ENCODE measurements at places on chromosomes 12 and 14.

GRCh38 chr12:62146318-62146717 lies 113.9 kb upstream of the USP15 start:
- no peak for DNase-seq

- peak; percentile 58 for DNase-seq
Observed at GRCh38 chr12:114302606-114303315, 103.2 kb downstream of the TBX5 start.

DNA sequence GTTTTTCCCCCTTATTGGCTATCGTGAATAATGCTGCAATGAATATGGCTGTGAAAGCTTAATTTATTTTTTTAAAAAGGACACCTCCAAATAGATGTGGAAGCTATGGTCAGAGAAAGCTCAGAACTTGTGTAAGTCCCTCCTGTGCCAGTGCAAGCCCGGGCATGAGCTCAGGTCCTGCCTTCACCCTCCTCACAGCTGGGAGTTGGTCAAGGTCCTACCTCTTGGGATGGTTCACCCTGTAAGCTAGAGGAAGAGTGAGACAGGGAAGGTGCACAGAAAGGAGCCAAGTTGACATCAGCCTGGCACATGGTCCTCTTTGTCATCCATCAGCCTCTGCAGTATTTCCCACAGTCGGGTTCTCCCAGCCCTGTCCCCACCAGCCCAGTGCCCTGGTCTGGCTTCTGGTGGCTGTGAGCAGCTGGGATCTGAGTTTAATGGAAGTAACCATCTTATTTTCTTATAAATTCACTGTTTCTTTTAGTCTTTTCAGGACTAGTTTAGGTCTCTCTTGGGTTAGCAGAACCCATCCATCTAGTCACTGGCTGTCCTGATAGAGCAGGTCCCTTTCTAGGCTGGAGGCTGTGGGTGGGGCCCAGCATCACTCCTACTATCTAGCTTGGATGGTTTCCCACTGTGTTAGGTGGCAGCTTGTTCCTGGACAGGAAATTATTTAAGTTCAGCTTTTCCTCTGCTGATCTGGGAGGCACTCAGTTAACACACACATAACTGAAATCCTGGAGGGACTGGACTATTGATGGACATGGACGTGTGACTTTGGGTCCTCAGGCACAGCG lies 11.8 kb upstream of the PLEKHG3 start:
- peak; percentile 26 for DNase-seq

DNA sequence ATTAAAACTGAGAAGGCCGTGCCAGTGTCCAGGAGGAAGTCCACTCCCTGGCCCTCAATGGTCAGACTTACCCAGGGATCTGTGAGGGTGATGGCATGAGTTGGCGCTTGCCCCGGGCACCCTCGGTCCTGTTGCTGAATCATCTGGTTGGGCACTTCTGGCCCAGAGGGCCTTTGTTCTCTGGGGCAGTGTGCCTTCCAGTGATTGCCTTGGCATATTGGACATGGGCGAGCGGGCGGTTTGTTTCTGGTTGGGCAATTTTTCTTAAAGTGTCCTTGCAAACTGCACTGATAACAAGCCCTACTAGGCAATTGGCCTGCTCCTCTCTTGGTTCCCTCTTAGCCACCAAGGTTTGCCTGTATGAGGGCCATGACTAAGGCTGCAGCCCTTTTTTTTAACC lies 69.5 kb upstream of the ZDHHC17 start:
- no peak for DNase-seq

GRCh38 chr14:88454886-88455285 lies 69.4 kb downstream of the SPATA7 start:
- DNase-seq, result peak; percentile 55

DNA sequence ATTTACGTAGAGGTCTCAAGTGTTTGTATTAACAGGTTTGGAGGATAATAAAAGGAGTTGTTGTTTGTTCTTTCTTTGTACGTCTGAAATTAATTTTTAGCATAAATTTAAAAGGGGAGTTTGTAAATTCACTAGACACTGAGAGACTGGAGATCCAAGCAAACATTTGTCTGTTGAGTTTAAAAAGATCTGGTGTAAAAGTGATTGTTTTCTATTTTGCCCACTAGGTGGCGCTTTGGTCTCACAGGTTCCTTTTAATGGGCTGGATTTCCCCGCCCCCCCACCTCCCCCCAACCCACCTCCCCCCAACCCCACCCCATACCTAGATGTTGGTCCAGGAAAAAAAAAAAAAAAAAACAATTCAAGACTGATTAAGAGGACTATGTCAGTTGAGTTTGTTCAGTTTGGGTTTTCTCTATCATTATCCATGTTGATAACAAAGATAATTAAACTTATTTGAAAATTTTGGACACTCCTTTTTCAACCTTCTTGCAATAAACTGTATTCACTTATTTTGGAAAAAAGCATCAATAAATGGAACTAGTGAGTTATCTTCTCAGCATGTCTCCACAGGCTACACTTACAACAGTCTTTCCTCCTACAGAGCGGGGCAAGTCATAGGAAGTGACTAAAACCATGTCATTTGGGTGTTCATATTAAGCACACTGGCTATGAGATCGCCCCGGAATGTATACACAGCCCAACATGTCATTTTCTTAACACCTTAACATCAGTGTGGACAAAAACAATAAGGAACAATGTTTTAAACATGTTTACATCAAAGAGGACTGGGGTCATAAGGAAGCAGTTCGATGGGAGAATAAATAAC lies 841.1 kb downstream of the NRXN3 start:
- DNase-seq, result peak; percentile 90

DNA sequence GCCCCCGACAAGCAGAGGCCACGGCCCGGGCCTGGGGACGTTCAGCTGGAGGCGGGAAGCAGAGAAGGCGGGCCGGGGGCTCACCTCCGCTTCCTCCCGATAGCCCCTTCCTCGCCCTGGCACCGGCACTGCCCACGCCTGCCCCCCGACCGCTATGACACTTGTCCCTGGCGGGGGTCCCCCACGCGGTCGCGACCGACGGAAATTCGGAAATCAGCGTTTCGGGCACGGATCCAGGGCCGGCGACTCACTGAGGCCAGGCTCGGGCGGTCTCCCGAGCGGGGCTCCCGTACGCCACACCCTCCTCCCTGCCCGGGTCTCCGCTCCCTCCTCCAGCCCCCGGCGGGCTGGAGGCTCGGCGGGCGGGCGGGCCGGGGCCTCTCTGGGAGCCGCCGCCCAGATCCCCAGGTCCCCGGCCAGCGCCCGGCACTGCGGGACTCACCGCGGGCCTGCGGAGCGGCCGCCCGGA lies 581 bp downstream of the PITPNM2 start:
- no peak for DNase-seq

DNA sequence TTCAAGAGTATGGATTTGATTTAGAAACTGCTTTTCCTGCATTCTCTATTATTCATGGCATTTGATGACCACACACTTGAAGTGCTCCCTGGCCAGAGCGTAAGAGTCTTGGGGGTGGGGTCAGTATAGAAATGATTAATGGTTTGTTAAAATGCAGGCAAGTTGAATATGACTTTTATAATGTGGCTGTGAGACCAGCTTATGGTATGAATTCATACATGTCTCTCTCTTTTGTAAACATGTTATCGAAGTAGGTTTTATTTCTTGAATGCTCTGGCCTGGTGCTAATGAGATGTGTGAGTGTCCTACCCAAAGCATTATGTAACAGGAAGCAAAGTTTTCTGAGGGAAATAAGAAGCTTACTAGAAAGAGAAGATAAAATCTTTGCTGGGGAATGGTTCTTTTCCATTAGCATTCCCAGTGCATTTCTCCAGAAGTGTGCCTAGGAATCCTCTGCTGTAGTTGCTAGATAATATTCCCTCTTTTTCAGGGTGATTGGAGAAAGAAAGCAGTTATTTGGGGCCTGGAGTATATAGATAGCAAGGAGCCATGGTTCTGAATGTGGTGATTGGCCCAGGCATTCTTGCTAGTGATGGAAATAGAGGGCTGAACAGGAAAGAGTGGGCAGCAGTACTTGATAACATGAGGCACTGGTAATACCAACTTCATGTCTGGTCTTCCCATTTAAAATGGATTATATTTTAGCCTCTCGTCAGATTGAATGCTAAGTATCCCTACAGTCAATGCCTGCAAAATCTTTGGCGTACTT lies 289.7 kb downstream of the RAD51B start:
- peak; percentile 66 for DNase-seq

- DNase-seq, result no peak
Observed at GRCh38 chr14:52821805-52822250, 30.4 kb upstream of the GNPNAT1 start.
